ENCODE measurements at places on chromosomes 6 and 20. TPM values are rescaled to one million over a fixed set of nuclear protein-coding genes. Genes with fewer than 3 reads are reported as not detected.

GRCh38 chr6:79307321-79308036 lies 73.0 kb upstream of the HMGN3 start:
- peak; percentile 18 for DNase-seq

DNA sequence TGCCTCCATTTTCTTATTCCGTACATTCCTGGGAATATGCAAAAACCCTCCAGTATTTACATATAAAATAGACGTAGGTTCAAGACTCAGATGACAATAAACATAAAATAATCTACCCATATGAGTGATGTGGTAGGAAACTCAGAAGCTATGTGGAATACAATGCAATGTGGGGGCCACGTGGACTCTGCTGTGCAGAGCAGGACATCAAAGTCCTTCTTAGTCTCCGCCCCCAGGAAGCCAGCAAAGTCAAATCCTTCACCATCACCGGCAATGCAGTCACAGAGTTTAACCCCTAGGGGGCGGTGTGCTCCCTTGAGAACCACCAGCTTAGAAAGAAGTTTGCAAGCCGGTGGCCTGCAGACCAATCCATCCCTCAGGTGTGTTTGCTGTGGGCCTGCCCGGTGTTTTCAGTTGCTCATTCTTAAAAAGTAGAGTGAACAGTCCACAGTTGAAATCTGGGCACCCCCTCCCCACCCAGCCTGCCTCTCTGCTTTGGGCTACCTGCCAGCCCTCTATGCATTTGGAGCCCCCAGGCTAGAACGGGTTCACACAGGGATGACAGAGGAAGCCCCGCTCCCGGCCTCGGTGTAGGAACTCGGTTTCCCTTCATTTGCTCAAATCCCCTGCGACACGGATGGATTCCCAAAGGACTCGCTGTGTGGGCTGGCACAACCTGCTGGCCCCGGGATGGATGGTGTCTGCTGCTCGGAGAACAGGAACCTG lies 59.9 kb downstream of the SULF2 start:
- peak; percentile 98 for DNase-seq

- no peak for DNase-seq
Measured at GRCh38 chr20:24773751-24774201, 175.3 kb upstream of the CST7 start.

The ANGPT4 gene
- total RNA-seq = not detected
